Activated CD4-positive, alpha-beta T cell treated with anti-CD3 and anti-CD28 coated beads, Interleukin-2, amount 50 U/mL, for 24 hours (primary cell): ENCODE measurements at places on chromosomes 1 and 21.

GRCh38 chr1:167871331-167871730 lies 42.6 kb downstream of the ADCY10 start:
- DNase-seq, result no peak

DNA sequence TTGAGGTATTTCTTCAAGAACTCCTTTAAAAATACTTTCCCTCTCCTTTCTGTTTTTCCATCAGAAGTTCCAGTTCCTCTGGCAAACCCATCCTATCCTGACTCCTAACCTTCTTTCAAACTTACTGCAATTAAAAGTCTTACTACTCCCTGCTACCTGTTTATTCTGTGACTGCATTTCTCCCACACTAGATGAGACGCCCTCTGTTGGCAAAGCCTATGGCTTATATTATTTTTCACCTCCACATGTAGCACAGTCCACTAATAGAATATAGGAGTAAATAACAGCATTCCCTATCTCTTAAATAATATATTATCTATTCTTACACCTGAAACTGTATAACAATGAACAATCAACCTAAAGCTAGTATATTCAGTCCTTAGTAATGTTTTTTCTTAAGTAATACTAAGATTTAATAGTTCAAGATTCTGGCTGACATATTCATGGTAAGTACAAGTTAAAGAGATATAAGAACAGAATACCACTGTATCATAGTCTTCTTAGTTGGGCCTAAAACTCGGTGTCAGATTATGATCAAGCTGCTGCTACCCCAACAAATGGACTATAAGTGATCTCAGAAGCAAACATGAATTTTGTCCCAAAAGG lies 54.8 kb downstream of the RAB3GAP2 start:
- DNase-seq, result no peak

DNA sequence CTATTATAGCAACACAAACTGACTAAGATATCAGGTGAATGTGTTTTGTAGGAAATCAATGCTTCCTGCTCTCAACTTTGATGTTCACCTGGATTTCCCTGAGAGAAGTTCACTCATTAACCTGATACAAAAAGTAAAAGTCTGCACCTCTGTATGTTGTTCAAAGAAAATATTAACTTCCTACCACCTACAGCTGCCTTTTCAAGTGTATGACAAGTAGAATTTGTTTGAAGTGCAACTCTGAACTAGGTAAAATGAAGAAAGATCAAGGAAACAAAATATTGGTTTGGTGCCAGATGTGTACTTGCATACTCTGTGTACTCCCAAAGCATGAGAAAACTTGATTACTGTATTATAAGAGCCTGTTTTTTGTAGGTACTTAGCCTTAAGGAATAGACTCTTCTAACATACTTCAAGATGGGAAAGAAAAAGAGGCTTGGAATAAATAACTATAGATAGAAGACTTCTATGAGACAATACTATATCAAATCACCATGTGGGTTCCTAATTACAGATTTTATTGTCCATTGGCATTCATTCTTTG lies 193.4 kb downstream of the APP start:
- DNase-seq, result no peak

DNA sequence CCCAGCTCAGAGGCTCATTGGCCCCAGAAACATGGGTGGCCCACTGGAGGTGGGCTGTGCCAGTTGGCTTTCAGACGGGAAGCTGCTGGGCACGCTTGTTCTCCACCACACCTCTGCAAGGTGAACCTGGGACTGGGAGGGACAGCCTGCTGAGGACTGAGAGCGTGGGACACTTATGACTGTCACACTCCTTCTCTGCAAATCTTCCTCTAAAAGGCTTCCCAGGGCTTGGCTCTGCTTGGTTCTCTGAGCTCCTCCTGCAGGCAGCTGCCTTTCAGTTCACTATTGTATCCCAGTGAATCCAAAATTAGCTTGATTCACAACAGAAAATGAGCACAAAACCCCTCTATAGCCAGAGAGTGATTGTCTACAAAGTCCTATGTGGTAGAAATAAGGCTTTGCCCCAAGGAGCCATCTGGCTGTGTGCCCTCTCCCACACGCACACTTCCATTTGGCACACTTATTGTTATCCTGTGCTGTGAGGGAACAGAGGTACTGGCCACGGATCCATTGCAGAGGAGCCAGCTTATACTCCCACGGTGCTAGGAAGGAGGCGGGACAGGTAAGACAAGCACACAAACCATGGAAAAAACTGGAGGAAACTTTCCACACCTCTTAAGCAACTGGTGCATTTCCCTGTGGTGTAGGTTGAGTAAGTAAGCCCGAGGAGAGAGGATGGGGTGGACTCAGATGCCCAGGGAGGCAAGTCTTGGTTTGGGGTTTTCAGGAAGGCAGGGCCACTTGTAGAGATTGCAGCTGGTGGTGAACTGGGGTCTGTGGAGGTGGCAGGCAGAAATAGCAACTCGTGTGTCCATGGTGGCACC lies 18.9 kb upstream of the BTG2 start:
- no peak for DNase-seq
